ENCODE measurements at places on chromosomes 1 and 21.

- no peak for DNase-seq
Measured at GRCh38 chr1:199741586-199741985, 285.9 kb upstream of the NR5A2 start.

- DNase-seq: peak; percentile 25
Measured at GRCh38 chr1:151716771-151717631, at the start of gene CELF3. CELF3 (minus strand) TSS chr1:151716803; CDS start chr1:151716020, 783 bp downstream.

- no peak for DNase-seq
Measured at GRCh38 chr1:169620565-169620964, 9.4 kb downstream of the SELP start.

DNA sequence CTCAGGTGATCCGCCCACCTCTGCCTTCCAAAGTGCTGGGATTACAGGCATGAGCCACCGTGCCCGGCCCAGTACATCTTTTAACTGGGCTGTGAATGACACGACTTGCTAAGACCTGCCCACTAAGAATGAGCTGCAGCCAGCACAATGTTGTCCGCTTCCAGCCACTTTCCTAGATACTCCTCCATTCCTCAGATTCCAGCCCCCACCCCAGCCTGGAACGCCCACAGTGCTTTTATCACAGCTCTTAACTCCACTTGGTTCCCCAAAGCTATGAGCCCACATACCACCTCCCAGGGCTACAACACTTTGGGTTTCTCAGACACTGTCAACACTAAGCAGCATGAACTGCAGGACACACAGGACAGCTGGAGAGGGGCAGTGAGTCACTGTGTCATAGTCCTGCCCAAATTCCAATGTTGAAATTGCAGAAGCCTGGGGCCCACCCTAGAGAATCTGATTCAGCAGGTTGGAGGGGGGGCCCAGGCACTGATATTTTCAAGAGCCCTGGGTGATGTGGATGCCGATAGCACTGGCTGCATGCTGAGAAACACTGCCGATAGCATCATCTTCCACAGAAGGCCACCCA, 58.0 kb downstream of the ACBD3 start:
- peak; percentile 33 for DNase-seq

DNA sequence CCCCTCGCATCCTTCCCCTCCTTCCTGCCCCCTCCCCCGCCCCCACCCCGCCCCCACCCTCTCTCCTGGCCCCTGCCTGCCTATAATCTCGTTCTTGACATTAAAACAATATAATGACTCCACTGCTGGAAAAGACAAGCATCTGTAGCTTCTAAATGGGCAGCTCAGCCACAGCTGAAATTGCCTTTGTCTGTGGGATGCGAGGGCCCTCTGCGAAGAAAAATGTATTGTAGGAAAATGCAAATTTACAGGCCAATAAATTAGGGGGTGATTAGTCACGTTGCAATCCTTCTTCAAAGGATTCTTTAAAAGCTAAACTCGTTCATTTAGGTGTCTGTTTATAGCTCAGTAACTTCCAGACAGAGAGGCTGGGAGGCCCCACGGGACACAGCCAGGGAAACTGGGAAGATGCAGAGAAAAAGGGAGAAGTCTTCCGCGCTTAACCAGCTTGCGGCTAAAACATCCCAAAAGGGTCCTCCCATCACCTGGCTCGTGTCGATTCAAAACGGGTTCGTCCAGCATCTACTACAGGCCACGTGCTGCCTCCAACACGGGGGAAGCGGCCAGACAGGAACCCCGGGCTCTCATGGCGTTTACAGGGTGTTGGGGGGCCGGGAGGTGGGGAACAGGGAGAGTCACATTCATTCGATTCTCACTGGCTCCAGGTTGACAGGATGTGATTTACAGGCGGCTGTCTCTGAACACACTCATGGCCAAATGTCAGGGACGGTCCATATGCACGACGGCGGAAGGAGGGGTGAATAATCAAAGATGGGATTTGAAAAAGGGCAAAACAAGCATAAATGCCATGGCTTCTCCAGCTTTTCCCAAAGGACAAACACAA, 100.5 kb upstream of the ZBTB40 start:
- DNase-seq: no peak

GRCh38 chr1:168082008-168082876, 54.5 kb downstream of the GPR161 start:
- DNase-seq: peak; percentile 59

- DNase-seq: no peak
Measured at GRCh38 chr1:245060684-245061374, 94.0 kb upstream of the KIF26B start.

DNA sequence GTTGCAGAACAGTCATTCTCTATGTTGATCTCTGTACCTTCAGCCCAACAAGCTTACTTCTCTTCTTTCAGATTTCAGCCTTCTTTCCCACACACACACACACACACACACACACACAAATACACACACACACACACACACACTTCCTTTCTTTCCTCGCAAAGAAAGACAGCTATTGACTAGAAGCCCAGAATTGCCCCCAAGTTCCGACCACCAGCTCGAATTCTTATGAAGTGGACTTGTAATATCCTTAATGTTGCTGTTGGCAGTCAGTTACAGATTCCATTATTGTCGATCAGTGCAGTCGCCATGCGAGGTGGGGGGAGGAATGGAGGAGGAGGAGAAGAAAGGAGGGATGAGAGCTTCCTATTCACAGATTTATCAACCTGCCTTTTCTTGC, 125.5 kb downstream of the CLEC20A start:
- DNase-seq: peak; percentile 58

GRCh38 chr1:202658769-202659168, 51.5 kb downstream of the SYT2 start:
- no peak for DNase-seq

- DNase-seq: no peak
Measured at GRCh38 chr21:43864962-43865539, at the start of gene AGPAT3. AGPAT3 (plus strand) TSS chr21:43865223; CDS start chr21:43959682, 94,459 bp downstream.

DNA sequence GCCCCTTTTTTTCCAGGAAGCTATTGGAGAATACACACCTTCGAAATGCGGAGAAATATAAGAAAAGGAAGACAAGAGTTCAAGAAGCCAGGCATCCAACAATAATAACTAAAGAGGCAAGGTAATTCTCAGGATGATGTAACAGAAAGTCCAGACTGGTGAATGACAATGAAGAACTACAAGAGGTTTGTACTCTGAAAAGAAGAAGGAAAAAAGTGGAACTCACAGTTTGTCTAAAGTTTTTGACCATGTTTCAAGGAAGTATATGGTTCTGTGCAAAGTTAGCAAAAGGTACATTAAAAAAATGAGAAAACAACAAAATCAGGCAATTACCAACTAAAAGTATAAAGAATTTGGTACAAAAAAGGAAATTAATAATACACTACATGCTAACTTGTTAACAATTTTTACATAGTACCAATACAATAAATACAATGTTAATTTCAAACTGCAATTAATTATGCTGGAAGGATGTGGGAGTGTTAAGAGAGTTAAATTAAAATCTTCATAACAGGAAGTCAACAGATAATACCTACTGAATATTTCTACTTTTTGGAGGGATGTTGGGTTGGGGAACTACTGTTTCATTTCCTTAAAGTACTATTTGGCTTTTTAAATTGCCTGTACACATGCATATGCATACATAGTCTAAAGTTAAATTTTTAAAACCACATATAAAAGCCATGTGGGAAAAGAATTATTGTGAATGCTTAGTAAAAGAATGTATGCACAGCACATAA, 12.9 kb upstream of the CD55 start:
- no peak for DNase-seq

DNA sequence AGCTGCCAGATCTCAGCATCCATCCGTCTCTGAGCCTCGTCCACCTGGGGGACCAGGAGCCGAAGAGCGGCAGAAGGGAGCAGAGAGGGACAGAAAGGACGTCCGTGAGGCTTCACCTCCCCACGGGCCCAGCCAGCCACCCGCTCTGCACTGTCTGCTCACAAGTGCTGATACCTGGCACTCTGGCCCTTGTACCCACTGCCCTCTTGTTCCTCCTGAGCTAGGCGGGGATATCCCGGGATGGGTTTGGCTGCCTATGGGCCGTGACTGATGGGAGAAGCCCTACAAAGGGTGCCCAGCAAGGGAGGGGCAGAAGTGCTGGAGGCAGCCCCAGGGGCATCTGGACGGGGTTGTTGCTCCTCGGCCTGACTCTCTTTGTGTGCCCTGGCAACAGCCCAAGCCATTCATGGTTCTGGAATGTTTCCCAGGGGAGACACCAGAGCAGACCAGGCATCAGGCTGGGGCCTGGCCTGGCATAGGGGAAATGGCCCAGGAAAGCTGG, 57.6 kb downstream of the LDLRAD2 start:
- peak; percentile 76 for DNase-seq

- DNase-seq: no peak
Measured at GRCh38 chr1:197081117-197081753, 14.2 kb upstream of the F13B start.

- no peak for DNase-seq
Measured at GRCh38 chr21:38314558-38314957, 57.8 kb downstream of the KCNJ15 start.

GRCh38 chr1:39094685-39095084, 68.5 kb downstream of the NDUFS5 start:
- DNase-seq: no peak

- no peak for DNase-seq
Measured at GRCh38 chr1:32680642-32681041, 21.9 kb downstream of the SYNC start.

DNA sequence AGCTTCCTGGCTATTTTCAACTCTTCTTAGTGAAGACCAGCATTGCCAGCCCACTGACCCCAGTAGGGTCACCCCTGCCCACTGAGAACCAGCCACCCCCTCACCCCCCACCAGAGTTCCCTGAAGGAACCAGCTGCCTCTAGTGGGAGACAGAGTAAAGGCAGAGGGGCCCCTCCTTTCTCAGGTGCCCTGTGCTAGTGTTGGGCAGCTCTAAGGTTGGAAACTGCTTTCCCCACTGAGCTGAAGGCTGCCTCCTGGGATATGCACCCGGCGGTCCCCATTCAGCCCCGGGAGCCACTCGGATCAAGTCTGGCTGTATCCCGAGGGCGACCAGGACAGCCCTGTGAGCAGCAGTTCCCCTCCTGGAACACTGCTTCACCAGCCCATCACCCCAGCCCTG, 111.0 kb downstream of the PGBD5 start:
- DNase-seq: no peak

- peak; percentile 2 for DNase-seq
Measured at GRCh38 chr1:232376632-232377493, 253.1 kb downstream of the SIPA1L2 start.

GRCh38 chr21:25881524-25882376, 147.0 kb downstream of the GABPA start:
- peak; percentile 70 for DNase-seq

DNA sequence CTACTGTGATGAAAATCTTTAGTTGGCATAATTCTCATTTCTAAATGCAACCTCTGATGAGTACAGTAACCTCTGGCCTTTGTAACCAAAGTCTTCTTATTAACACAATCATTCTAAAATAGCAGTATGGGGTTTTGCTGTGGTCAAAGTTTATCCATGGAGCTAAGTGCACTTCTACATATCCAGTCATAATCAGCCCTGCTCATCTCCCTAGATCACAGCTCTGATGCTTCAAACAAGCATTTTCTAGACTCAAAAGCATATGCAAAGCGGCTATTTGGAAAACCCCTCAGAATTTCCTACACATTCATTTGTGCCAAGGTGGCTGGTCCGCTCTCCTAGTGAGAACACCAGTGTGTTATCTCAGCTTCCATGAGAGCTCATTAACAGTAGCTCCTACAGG, 418.6 kb downstream of the MRPL39 start:
- no peak for DNase-seq

DNA sequence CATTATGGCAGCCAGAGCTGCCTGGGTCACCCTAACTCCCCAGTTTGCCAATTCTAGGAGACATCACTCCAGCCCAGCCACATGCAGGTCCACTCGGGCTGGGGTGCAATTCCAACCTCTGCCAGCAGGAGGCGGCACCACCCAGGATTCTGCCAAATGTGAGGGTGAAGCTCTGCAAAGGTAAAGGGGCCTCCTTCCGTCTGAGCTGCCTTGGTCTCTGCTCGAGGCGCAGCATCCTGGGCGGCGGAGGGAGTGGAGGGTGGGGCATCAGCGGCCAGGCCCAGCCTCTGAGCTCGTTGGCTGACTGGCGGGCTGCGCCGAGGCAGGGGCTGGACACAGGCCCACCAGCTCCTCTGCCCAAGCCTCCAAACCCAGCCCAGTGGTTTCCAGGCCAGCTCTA, 63.8 kb downstream of the ARHGEF16 start:
- DNase-seq: no peak

DNA sequence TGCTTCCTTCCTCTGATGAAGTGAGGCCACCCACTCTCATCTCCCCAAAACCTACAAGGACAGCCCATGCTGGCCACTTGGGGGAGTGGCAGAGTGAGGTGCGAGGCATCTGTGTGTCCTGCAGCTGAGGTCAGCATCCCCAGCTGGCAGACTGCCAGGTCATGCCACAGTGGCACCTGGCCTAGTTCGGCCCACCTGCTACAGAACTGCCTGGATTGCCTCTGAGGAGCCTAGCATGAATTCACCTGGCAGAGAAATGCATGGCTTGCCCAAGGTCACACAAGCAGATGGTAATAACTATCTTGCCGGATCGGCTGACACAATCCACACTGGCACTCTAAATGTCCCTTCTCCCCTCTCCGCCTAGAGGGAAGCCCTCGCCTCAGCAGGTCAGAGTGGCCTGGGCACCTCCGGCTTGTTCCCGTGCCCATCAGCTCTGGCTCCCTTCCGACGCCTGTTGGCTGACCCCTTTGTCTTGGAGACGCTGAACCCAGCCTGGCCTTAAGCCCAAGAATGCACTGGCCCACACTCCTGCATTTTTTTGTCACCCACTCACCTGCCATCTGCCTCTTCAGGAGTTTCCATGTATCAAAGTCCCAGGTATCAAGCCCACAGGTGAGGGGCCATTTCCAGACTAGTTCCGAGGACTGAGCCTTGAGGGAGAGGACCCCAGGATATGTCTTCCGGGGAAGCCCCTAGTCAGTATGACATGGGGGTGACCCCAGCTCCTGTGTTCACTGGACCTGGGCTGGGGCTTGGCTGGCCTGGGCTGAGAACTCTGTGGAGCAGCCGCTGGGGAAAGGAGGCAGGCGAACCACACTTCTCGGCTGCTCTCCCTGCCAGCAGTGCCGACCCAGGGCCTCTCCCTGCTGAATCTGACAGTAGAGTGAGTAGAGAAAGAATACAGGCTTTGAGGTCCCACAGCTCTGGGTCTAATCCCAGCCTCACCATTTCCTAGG, 21.7 kb downstream of the ECE1 start:
- no peak for DNase-seq

Data from fibroblast of lung (primary cell).